ENCODE measurements at places on chromosomes 12 and 14.

DNA sequence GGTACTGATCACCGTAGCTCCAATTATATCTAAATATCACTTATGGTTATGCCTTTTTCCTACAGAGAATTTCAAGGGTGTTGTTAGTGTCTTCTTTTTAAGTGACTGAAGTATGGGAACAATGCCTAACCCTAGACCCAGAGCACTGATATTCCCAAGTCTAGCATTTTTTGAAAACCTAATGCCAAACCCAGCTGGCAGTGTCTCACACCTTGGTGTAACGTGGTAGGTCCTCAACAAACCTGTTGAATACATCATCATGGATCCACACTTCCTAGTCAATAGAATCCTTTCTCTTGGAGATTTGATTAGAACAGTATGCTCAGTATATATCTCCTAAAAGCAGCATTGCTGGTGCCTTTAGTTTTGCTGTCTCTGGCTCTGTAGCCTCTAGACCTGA, 37.7 kb upstream of the RMST start:
- DNase-seq: no peak

- DNase-seq: no peak
Measured at GRCh38 chr14:22509036-22509709, 79.9 kb downstream of the DAD1 start.

GRCh38 chr14:104393898-104394381, 185.6 kb upstream of the C14orf180 start:
- DNase-seq: no peak

GRCh38 chr12:22172501-22172900, 126.5 kb downstream of the CMAS start:
- DNase-seq: no peak

DNA sequence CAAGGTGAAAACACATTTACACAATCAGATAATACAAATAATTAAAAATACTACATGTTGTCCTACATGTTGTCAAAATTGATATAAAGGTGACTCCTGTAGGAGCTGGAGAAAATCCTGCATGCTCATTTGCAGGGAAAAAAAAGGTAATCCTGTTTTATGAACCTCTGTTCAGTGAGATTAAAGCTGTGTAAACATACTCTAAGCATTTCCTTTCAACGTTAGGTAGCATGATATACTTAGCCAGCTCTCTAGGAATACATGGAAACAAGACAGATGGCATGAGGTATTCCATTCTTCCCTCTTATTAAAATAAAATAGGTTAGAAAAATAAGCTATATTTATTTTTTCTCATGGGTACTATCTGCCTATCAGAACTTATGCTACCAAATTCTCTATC, 635.7 kb upstream of the FLRT2 start:
- no peak for DNase-seq

DNA sequence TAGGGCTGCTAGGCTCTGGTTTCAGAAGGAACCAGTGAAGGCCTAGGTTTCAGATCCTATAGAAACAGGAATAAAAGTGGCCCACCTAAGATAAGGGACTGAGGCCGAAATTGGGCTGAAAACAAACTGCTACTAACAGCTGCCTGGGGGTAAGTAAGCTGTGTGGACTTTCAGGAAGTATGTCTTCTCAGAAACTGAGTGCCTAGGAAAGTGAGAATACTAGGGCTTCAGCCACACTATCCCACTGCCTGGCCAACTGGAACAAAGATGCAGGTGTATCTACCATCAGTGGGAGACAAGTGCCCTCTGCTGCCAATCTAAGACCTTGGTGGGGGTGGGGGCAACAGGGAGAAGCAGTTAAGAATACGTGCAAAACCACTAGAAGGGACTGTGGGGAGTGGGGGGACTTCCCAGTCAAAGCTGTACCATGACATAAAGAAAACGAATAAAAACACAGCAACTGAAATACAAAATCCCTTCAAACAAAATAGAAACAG, 82.5 kb downstream of the MED13L start:
- no peak for DNase-seq

Measured in esophagus squamous epithelium (tissue), 5 donors.